ENCODE measurements at places on chromosomes 4 and X.

- DNase-seq, result no peak
Measured at GRCh38 chr4:153204728-153205648, 745 bp downstream of the TRIM2 start.

DNA sequence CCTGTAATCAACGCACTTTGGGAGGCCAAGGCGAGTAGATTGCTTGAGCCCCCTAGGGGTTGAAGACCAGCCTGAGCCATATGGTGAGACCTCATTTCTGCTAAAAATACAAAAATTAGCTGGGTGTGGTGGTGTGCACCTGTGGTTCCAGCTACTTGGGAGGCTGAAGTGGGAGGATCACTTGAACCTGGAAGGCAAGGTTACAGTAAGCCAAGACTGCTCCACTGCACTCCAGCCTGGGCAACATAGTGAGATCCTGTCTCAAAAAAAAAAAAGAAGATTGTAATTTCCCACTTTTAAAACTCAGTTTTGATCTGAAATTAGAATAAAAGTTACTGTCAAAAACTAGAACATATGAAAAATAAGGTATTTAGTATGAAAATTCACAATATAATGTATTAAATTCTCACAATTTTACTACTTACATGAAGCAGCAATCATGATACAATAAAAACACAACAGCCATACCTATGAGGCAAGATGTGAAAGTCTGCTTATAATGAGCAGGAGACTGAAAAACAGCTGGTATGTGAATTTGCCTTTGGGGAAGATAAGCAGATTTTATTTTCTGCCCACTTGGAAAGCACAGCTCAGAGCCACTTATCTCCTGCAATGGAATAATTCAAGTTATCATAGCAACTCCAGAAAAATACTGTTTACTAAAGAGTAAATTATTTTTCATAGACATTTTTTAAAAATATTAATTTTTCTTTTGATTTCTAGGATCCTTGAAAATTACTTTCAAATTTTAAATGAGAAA, 50.6 kb downstream of the ZGRF1 start:
- no peak for DNase-seq

- no peak for DNase-seq
Measured at GRCh38 chr4:53557669-53558064, 33.6 kb downstream of the LNX1 start.

GRCh38 chr4:87530229-87530628, 1.1 kb upstream of the SPARCL1 start:
- no peak for DNase-seq

DNA sequence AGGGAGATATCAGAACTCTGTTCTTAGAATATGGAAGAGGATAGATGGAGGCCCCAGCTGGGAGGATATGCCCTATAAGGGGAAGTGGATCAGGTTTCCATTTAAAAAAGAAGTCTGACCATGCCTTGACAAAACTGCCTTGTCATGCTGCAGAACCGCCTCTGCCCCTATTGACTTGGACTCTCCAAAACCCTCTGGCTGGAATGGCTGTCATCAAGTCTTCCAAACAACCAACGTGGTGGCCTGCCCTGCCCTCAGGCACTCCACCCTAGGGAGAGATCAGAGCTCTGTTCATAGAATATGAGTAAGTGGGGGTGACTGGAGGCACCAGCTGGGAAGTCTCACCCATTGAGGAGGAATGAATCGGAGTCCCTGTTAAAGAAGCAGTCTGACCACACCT, 114.9 kb downstream of the VSIG4 start:
- no peak for DNase-seq

- DNase-seq, result no peak
Measured at GRCh38 chrX:154083126-154083517, 14.4 kb downstream of the MECP2 start.

DNA sequence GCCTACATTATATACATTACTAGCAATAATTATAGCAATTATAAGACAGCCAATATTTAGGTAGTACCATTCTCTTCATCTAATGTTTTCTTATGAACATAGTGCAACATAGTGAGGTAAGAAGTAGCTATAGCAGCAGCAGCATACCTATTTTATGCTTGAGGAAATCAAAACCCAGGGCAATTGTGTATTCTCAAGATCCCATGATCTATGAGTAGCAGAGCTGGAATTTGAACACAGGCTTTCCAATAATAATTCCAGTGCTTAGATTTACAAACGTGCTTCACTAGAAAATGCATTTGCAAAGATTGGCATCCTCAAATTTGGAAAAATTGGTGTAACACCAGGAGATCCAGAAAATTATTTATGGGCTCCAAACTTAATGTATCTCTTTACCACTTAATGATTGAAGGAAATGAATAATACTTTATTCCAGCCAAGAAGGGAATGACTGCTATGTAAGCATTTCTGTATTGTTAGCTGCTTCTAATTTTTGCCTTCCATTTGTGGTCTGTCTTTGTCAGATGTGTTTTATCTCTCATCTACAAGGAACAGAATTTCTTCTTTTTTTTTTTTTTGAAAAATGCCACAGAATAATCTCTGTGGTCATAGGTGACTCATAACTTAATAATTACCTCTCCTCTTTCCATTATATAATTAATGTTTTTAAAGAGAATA, 451.1 kb downstream of the ARAP2 start:
- DNase-seq, result no peak

DNA sequence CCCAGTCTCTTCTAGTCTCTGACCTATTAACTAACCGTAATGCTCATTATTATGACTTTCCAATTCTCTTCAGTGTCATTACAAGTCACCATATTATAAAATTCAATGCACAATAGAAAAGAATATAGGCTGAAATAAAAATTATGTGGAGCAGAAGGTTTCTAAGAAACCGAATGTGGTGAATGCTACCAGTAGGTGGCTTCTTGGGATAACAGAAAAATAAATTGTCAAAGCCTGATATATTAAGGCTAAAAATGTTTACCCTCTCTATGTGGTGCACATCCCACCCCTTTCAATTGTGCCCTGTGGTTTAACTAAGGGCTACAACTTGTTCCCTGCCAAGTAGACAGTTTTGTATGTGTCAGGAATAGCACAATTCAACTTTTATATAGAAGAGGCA, 624.6 kb upstream of the TECRL start:
- no peak for DNase-seq

- peak; percentile 28 for DNase-seq
Measured at GRCh38 chr4:88818631-88819470, 121.2 kb upstream of the NAP1L5 start.

DNA sequence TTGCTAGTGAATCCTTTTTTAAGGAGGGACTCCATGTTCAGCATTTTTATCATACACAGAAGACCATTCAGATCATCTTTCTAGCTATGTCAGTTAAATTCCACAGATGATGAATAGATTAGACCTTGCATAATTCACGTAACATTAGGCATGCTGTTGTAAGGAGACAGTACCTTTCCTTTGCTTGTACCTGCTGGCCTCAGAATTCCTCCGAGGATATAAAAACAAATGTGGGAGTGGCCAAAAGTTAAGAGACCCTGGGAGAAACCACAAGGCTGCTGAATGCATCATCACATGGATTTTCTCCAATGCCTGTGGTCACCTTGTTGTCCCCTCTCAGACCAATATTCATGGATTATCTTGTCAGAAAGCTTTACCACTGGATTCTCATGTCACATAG, 201.4 kb downstream of the MAGEB17 start:
- DNase-seq, result no peak

- DNase-seq, result no peak
Measured at GRCh38 chr4:25903900-25904747, 9.9 kb upstream of the SMIM20 start.

DNA sequence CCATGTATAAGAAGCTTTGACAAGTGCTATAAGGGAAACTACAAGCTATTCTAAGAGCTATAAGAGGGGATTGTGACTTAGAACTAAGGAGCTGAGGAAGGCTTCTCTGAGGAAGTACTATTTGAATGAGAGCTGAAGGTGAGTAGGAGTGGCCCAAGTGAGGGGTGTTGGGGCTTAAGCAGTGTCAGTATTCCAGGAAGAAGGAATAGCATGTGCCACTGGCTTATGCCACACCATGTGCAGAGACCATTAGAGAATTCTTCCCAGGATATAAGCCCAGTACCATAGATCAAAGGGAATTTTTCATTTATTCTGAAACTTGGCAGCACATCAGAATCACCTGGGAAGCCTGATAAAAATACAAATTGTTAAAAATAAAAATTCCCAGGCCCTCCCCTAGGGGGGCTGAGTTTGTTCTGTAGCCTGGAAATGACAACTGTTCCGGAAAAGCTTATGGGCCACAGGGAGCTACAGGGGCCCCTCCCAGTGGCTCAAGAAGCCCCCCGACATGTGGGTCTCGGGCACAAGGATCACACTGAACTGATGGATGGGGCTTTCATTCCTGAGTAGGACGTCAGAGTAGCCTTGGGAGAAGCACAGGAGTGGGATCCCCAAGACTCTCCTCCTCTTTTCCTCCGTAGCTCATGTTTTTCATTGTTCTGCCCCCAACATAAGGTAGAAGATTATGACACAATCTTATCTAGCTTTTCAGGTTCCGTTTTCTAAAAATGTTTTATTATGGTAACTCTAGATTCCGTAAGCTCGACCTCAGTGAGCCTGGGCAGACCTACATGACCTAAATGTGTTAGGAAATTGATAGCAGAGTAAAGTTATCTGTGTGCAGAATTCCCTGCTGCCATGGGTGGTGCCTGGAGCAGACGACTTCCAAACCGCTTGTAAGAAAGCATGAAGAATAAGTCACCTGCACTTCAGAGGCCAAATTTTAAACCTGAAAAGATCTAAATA, 119.3 kb downstream of the AFF1 start:
- no peak for DNase-seq

DNA sequence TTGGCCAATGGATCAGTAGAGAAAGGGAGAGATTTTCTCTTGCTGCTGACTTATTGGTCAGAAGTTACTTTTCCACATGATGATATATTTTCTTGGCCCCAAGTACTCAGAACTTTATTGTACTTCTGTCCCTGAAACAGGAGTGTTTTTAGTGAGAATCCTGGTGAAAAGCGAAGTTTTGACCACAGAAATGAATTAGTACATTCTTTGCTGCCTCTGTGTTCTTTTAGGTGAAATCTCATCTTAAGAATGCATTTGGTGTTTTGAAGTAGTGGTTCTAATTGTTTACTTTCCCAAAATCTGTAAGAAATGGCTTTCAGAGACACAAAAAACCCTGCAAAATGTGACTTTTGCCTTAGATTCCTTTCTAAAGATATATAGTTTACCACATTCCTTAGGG, 240.4 kb downstream of the FRMPD4 start:
- DNase-seq, result no peak

- no peak for DNase-seq
Measured at GRCh38 chr4:60744767-60745166, 455.4 kb upstream of the ADGRL3 start.

DNA sequence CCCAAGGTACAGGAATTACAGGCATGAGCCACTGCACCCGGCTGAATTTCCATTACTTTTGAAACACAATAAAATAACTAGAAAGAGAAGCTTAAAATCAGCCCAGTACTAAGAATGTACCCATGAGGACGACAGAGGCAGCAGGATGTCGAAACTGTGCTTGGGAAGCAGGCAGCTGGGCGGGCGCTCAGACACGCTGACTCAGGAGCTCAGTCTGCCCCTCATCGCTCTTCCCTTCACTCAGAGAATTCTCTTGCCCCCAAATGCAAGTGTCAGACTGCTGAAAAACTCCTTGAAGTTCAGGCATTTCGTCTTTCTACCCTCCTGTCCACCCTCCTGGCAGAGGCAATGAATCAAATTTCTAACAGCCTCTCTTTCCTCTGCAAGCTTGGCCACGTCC, 41.0 kb upstream of the CDKN2AIP start:
- no peak for DNase-seq

DNA sequence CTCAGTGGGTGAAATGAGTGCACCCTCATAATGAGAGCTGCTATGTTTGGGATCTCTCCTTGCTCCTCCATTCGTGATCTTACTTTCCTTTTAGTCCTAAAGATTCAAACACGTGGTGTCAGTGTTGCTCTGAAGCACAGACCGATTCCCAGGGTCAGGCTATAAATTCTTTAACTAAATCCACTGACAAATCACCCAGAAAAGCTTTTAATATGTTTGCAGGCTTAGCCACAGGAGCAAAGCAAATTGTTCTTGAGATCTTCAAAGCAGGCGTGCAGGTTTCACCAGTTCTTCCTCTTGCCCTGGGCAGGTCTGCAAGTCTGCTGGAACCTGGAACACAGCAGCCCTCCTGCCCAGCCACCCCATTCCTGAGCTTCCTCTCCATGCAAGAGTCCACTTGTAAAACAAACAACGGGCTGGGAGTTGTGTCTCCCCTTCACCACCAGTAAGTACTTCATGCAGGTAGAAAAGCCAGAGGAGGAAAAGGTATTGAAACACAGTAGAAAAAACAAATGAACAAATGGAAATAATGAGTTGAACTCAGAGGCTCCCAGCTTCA, 70.1 kb upstream of the ENPP6 start:
- peak; percentile 3 for DNase-seq

DNA sequence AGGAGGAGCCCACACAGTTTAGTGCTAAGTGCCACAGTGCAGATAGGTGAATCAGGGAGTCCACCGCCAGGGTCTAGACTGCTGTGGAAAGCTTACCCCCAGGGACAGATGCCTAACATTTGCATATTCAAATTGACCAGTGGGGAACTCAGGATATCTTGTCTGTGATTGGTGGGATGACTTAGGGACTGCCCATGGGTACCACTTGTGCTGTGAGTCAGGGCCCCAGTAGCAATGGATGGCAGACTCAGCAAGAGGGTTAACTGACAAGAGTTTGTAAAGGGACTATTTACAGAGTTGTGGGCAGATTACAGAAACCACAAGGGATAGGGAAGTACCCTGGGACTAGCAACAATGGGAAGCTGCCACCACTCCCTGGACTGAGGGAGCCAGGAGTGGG, 282.1 kb downstream of the BCOR start:
- DNase-seq, result no peak

GRCh38 chr4:95833711-95834194, 6.1 kb upstream of the PDHA2 start:
- no peak for DNase-seq

DNA sequence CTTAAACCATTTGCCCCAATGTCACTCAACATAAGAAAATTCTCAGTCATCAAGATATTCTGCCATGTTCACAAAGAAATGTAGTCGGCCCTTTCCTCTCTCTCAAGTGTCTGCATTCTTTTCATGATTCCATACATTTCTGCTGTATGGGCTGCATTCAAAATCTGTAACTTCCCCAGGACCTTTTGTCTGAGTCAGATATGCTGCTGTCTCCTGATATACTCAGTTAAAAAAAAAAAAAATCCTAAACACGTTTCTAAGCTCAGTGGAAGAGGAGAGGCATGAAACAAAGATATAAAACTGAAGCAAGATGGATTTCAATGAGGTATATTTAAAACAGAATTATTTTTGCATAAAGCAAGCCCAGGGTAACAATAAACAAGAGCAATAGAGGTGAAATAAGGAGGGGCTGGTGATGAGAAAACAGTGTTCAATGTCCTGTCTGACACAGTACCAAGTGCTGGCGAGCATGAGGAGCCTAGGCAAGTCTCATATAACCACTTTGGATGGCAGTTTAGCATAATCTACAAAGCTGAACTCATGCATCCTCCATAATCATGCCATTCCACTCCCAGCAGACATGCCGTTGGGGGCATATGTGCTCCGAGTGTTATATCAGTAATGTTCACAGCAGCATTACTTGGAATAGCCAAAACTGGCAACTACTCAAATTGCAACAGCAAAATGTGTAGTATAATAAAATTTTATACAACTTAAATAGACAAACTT, 76.7 kb downstream of the MANBA start:
- DNase-seq, result no peak

Measured in SW 1271 (cell line).